ENCODE measurements at places on chromosomes 6 and 20.

DNA sequence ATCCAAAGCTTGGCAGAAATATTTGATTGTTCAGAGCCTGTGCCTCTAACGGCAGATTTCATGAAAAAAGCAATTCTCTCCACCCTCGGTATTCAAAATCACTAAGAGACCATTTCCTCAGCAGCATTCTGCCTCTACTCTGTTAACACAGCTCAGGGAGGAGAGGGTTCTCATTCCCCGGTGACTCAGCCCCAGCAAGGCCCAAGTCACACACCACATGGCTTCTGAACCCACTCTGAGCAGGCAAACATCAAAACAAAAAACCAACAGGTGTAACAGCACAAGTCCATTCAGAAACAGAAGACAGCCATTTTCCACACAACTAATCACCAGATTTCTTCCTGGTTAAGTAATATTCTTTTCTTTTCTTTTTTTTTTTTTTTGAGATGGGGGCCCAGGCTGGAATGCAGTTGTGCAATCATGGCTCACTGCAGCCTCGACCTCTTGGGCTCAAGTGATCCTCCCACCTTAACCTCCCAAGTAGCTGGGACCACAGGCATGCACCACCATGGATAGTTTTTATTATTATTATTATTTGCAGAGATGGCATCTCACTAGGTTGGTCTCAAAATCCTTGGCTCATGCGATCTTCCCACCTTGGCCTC, 55.4 kb downstream of the GFOD1 start:
- peak; percentile 45 for DNase-seq

GRCh38 chr6:78059171-78059570, 406.3 kb downstream of the MEI4 start:
- DNase-seq, result no peak

- DNase-seq, result no peak
These were observed 51.1 kb downstream of the AGPAT4 start for GRCh38 chr6:161222706-161223234.

DNA sequence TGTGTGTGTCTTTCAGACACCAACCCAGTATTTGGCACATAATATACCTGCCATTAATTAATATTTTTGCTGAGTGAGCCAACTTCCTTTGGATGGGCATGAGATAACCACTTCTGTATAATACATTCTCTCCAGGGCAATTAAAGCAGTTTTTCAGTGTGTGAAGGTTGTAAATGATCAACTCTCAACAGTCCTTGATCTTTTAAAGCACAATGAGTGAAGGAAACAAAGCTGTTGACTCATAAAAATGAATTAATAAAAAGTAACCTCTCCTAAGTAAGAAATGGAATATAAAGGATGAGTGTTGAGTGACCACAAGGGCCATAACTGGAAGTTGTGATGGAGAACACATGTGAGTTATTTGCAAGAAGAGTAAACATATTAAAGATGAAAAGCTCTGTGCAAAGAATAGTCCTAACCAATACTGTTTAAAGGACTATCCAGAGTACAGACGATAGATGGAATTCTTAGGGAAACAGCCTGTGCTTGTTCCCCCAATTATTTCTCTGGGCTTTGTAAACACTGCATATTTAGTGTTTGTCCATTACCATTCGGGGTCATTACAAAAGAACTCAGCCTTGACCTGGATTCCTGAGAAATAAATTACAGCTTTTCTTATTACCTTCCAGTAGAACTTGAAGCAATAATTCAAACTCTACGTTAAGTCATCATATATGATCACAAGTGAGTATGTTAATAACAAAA, 446.2 kb downstream of the PLCB1 start:
- no peak for DNase-seq

DNA sequence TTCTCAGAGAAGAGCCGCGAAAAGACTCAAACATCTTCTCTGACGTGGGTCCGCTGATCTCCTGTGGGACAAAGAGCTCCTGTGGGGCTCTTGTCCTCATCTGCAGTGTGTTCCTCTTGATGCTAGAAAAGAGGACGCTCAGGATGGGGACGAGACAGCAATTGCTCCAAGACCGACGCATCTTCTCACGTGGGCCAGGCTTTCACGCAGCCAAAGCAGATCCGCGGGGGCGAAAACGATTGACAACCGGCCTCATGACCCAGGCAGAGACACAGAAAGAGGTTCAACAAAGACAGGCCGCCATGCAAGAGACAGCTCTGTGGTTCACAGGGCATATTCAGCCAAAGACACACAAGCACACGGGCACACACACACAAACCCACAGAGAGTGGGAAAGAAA, 971.8 kb upstream of the DEFB115 start:
- DNase-seq, result no peak

DNA sequence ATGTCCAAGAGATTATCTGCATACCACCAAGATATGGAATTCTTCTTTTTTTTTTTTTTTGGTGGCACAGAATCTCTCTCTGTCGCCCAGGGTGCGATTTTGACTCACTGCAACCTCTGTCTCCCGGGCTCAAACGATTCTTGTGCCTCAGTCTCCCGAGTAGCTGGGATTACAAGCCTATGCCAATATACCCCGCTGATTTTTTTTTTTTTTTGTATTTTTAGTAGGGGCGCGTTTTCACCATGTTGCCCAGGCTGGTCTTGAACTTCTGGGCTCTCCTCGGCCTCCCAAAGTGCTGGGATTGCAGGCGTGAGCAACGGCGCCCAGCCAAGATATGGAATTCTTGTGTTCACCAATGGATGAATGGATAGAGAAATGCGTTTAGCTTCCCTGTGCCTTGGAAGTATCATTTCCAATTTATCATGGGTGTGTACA, 31.0 kb downstream of the POM121L2 start:
- no peak for DNase-seq

GRCh38 chr20:19784511-19785172, 26.6 kb downstream of the RIN2 start:
- peak; percentile 2 for DNase-seq

DNA sequence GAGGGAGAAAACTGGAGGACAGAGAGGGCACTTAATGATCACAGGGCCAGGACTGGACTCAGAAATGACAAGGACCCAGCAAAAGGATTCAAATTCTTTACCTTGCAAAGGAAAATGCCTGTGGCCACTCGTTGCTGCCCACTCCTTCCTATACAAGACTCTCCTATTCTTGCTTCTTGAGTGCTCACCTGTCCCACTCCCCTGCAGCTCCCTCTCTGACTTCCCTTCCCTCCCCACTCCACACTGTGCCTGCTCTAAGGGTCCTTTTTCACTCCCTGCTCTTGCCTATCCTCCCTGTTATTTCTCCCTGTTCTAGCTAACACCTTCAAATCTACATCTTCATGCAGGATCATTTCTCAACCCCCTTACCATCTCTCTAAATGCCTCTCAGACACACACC, 56.1 kb downstream of the UNC5CL start:
- no peak for DNase-seq

DNA sequence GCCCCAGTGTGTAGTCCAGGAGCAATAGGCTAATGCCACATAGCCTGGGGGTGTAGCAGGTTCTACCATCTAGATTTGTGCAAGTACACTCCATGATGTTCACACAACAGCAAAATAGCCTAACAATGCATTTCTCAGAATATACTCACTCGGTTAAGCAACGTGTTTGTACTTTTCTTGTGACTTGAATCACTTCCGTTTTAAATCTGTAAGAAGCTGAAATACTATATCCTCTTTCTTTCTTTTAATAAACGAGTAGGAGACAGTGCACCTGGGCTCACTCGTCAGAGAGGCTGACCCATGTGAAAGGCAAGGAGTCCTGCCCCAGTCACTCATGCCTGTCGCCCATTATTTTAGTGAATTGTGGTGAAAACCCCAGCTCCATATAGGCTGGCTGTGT, 201.6 kb downstream of the FOXA2 start:
- DNase-seq, result no peak

DNA sequence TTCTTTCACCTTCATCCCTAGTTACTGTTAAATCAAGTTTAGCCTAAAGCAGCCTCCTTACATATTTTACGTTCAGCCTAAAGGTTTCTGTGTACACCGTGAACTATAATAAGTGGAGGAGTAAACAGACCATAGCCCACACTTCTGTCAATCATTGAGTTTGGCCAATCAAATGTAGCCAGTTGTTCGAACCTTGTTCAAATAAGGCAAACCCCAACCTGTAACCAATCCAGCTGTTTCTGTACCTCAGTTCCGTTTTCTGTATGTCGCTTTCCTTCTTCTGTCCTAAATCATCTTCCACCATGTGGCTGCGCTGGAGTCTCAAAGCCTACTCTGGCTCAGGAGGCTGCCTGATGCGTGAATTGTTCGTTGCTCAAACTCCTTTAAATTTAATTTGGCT, 1.8 kb upstream of the FBXO30 start:
- DNase-seq, result no peak

DNA sequence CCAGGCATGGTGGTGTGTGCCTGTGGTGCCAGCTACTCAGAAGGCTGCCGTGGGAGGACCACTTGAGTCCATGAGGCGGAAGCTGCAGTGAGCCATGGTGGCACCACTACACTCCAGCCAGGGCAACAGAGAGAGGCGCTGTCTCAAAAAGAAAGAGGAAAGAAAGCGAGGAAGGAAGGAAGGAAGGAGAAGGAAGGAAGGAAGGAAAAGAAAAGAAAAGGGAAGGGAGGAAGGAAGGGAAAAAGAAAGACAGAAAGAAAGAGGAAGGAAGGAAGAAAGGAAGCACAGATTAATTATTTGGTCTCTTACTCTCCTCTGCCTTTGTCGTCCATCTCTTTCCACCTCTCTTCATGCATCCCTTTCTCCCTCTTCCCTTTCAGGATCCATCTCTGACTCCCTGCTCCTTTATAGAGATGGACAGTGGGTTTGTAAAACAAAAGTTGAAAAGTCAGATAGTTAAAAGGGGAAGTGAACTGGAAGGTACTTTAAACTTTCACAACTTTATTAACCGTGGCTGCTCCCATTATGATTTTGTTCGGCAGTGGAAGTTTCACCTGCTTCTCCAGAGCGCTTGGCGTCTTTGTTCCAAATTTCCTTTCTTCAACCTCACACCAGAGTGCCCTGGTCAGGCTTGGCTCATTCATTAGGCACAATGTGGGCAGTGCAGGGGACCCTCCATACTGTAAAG, 1.5 kb downstream of the HLA-DQA1 start:
- DNase-seq, result no peak

DNA sequence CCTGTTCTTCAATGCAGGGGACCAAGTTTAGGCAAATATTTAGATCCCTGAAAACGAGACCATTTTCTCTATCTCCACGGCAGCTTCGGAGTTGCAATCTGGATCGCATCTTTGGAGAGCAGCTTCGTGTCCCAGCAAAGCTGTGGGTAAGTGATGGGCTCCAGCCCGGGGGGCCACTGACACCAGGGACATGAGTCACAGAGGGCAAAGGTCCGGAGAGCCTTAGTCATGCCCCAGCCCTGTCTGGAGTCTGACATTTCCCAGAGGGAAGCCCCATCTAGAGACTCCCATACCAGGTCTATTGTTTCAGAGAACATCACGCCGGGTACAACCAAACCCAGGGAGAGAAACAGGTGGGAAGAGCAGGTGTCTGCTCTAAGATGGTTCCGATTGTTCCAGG, 95.9 kb downstream of the NFATC2 start:
- DNase-seq, result no peak

All from activated T-cell treated with anti-CD3 and anti-CD28 coated beads for 24 hours (primary cell).